ENCODE measurements at places on chromosomes 2 and 18.

- no peak for DNase-seq
Observed at GRCh38 chr2:73339201-73339600, 45.9 kb upstream of the EGR4 start.

DNA sequence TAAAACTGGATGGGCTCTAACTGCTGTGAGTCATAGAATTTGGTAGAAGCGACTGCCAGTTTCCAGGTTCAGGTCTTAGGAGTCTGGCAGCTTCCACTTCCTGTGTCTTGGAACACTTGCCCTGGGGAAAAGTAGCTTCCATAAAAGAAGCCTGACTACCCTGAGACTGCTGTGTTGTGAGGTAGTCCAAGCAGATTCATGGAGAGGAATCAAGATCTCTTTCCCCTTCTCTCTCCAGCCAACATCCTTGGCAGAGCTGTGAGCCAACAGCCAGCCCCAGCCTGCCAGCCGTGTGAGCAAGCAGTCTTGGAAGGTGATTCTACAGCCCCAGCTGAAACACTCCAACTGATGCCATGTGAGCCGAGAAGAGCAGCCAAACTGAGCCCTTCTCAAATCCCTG lies 33.7 kb downstream of the SLC20A1 start:
- no peak for DNase-seq

DNA sequence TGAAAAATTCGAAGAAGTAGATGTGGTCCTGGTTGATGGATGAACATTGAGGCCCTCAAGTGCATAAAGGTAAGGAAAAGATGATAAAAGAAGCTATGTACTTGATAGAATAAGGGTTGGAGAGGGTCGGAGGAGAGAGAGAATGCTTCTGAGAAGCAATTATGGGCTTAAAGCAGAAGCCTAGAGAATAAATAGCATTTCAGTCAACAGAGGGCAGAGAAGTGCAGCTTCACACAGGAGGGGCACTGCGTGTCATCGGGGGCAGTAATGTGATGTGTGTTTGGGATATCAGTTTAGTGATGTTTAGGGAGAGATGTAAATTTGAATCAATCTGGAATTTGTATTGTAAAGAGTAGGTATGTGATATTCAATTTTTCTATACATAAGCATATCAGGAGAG lies 334.5 kb downstream of the PIK3C3 start:
- no peak for DNase-seq

- no peak for DNase-seq
Observed at GRCh38 chr2:98944775-98945174, 8.8 kb upstream of the CRACDL start.

DNA sequence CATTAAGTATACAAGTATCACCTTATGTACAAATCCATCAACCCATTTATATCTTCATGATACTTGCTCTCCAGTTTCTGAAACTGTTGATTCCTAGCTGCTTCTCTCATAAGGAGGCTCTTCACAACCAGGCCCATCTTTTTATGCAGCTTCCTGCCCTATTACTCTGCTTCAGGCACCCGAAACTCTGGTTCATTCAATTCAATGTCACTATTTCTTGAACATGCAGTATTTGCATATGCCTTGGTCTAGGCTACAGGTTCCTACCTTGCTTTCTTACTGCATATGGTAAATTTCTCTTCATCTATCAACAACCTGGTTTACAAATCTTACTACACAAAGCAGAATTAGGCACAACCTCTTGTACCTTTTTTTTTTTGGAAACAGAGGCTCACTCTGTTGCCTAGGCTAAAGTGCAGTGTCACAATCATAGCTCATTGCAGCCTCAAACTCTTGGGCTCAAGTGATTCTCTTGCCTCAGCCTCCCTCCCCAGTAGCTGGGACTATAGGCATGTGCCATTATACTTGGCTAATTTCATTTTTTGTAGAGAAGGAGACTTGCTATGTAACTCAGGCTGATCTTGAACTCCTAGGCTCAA lies 2.7 kb upstream of the CDKL4 start:
- no peak for DNase-seq

DNA sequence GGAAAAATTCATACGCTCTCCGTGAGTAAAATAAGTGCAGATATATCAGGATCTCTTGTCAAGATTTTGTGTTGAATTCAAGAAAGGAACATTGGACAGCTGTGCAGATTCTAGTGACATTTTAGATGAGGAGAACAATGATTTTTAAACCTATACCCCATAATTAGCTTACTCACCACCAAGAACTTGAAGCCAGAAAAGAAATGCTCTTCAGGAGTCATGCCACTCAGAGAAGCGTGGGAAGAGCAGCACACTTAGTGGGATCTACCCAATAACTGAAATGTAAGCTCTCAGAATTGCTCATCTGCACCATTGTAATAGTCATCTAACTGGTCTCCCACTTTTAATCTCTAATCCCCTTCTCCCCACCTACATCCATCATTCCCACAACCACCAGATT lies 9.2 kb upstream of the ERMN start:
- DNase-seq, result no peak

DNA sequence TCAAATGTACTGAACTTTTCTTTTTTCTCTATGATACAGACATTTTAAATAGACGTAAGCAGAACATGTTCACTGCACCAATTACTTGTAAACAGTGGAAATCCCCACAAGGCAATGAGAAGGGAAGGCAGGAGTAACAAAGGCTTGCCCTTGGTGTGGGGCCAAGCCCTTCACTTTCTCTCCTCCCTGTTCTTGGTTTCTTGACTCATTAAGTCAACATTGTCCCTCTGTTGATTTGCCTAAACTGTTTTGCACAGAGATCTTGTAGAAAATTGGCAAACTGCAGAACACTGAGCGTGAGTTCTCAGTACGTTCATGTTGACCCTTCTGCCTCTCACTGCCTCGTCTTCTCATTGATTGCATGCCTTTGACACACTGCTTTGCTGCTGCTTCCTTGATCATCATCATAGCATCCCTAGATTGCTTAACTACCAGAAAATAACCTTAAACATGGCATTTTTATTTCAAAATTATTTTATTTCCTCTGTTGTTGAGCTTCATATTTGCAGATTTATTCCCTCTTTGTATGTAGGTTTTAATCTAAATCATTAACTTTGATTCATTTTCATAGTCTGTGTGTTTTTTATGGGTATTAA lies 257.7 kb downstream of the PTGR3 start:
- no peak for DNase-seq

DNA sequence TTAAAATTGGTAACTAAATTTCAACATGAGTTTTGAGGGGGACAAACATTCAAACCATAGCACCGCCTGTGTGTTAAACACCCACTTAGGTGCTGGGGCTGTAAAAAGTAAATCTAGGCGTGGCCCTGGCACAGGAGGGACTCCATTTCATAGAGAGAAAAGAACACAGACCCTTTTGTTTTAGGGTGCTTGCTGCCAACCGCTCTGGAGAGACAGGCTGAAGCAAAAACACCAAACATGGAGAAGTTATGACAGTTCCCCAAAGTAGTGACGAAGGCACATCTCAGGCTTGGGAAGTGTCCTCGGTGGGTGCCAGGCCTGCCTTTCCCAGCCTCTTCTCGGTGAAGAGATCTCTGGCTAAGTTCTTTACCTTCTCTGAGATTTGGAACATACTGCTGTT lies 5.1 kb downstream of the ACTG2 start:
- DNase-seq, result no peak

GRCh38 chr2:25297738-25298137 lies 44.0 kb downstream of the DNMT3A start:
- DNase-seq, result no peak

DNA sequence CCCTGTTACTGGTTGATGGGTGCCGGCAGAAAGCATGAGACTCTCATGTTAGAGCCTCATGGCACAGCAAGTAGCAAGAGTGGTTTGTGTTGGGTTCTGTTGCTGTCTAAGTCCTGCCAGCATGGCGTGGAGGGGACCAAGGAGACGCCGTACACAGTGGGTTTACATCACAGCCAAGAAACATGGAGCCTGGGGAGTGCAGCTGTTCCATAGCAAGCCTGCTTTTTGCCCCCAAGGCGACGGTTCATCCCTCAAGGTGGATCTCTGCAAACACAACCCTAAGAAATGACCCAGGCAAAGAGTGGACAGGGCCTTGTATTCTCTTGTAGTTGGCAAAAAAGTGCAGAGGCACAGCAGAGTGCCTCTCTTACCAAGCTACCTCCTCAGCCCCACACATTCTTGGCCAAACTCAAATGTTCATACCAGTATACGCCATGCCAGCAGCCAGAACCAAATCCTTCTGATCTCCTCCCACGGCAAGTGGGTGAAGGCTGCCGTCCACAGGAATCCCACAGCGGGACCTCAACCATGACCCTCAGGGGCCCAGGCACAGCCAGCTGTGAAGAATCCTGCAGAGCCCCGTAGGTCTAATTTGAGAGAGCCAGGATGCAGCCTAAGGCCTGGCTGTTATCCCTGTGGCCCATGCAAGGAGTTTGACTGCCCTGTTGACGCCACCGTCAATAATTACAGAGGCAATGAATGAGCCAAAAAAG lies 19.0 kb downstream of the SNED1 start:
- no peak for DNase-seq

- no peak for DNase-seq
Observed at GRCh38 chr18:8097399-8097798, 511.8 kb upstream of the RAB12 start.

GRCh38 chr2:45337481-45337880 lies 273.6 kb downstream of the SRBD1 start:
- DNase-seq, result no peak

- DNase-seq, result no peak
Observed at GRCh38 chr2:136929531-136929930, 164.2 kb downstream of the THSD7B start.

- no peak for DNase-seq
Observed at GRCh38 chr18:55405893-55406406, 182.0 kb downstream of the TCF4 start.

- DNase-seq, result peak; percentile 32
Observed at GRCh38 chr2:207423886-207424285, 105.9 kb upstream of the CREB1 start.

GRCh38 chr2:15311201-15311907 lies 249.8 kb downstream of the NBAS start:
- DNase-seq, result peak; percentile 11

DNA sequence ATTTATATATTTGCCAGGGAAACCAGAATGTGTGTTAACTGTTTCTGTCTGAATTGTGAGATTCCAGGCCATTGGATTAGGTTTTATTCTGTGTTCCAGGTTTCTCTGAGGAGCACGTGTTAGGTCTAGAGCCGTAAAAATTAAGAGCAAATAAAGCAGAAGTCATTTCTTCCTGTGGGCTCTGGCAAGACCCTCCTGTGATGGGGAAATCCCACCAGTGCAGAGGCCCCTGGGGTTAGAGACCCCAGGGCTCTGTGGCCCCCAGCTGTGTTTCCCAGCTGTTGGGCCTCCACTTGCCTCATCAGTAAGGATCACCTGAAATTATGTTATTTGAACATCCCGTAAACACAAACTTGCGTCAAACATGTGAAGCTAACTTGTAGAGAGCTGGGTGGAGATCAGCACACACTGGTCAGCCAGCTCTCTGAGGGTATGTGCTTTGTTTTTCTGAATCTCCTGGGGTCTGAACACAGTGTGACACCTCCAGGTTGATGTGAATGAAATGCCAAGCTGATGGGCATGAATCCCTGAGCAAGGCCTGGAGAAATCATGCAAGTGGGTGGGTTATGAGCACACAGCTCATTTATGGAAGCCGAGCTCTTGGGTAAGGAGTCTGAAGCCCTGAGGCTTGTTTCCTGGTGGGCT lies 50.3 kb downstream of the HK2 start:
- no peak for DNase-seq

- DNase-seq, result no peak
Observed at GRCh38 chr2:232347369-232347768, 31.2 kb upstream of the ALPP start.

DNA sequence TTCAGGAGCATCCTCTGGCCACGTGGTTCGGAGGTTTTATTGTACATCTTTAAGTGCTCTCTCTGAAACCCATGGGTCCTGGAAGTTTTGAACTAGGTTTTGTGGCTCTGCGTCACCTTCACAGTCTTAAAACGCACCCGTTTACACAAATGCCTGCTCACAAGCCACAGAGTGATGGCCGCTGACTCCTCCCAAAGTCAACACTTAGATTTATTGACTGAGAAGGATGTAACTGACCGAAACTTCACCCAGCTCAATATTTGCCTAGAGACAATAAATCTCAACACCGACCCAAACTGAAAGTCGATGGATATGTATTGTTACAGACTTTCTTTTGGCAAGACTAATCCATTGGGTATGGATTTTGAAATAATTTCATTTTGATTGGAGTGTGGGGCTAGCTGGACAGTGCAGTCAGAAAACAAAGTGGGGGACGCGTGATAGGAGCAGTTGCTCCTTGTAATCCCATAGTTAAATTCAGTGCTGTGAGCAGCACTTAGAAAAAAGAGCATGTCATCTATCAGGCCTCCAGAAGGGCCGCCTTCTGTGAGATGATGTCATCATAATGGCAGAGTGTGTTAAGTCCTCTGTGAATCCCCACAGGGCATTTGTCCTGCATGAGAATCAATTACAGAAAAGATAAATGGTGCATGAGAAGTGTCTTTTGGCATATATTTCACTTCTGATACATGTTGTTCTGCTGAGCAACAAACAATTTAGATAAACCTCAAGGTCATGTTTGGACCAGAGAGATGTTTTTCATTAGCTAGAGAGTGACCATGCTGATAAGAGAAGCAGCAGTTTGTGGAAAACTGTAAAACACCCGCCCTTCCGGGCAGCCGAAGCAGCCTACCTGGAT lies 183.7 kb downstream of the INO80D start:
- DNase-seq, result no peak

- no peak for DNase-seq
Observed at GRCh38 chr2:203018181-203018580, 3.5 kb downstream of the NBEAL1 start.

DNA sequence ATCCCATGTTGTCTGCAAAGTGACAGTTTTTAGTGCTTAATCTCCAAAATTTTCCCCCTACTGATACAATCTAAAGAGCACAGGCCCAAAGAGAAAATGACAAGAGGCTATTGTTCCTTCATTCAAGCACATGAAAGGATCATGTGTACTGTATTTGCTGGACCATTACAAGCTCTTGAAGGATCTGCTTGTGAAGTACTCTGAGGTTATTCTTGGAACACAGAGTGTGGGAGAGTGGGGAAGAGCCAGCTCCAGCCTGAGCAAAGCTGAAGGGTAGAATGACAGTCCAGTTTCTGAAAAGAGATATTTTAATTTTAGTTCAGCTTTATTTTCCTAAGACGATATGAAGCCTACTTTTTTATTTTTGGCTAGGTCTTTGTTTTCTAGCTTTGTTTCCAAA lies 112.2 kb downstream of the GALNT3 start:
- no peak for DNase-seq

- no peak for DNase-seq
Observed at GRCh38 chr2:112293636-112294401, 18.4 kb downstream of the ZC3H6 start.
